ENCODE measurements at places on chromosomes 12 and 14.
A peak's percentile ranks its signal among the peaks of the same experiment; 100 is the strongest.

- DNase-seq = peak; percentile 58
These were observed 513.0 kb downstream of the TMEM121 start for GRCh38 chr14:106039400-106039799.

GRCh38 chr12:122888232-122888752, 7.6 kb downstream of the VPS37B start:
- DNase-seq = peak; percentile 54

GRCh38 chr14:78316052-78316451, 145.9 kb downstream of the NRXN3 start:
- no peak for DNase-seq

DNA sequence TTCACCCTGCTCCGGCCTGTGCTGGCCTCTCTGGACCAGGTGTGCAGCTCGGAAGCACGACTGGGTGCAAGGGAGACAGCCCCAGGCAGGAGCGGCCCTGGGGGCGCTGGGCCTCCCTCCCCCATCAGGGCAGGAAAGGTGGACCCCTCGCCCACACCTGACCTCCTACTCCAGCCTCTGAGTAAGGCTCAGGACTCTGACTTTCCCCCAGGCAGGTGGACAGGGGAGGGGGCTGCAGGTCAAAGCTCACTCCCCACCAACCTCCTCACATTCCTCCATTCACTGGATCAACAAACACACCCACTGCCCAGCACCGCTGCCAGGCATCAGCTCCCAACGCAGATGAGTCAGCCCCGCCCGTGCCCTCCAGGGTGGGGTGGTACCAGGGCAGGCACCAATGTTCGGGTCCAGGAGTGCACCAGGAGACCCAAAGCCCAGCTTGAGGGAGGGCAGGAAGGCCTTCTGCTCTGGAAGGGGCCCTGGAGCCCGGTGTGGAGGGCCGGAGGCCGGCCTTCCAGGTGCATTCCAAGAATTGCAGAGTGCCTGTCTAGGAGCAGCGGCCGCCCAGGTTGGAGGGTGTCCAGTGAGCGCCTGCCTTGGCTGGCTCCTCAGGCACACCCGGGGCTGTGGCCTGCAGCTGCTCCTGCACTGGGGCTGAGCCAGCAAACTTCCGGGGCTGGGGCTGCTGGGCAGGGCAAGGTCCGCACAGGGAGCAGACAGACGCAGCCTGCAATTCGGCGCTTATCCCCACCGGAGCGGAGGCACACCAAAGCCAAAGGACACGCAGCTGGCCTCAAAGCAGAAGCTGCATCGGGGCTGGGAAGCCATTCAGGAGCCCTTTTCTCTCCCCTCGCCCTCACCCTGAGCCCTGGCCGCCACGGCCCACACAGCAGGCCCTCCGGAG, 1.6 kb upstream of the INF2 start:
- no peak for DNase-seq

- peak; percentile 66 for DNase-seq
These were observed 396.7 kb upstream of the OR4E1 start for GRCh38 chr14:22070119-22070982.

GRCh38 chr14:59904184-59904583, 15.8 kb upstream of the LRRC9 start:
- no peak for DNase-seq

DNA sequence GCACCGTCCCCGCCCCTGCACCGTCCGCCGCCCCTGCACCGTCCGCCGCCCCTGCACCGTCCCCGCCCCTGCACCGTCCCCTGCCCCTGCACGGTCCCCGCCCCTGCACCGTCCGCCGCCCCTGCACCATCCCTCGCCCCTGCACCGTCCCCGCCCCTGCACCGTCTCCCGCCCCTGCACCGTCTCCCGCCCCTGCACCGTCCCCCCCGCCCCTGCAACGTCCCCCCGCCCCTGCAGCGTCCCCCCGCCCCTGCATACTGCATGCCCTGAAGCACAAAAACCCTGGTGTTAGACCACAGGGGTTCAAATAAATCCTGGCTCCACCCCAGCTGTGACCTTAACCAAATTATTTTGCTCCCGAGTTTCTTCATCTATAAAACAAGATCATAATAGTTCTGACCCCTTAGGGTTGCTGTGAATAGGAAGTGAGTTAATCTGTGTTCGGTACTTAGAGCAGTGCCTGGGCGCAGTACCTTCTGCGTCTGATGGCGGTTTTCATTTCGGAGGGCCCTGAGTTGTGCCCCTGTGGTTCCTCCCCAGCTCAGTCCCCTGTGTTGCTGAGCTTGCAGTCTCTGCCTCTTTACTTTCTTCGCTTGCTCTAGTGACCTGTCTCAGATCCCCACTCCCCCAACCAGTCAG, 38.1 kb downstream of the ESRRB start:
- no peak for DNase-seq

DNA sequence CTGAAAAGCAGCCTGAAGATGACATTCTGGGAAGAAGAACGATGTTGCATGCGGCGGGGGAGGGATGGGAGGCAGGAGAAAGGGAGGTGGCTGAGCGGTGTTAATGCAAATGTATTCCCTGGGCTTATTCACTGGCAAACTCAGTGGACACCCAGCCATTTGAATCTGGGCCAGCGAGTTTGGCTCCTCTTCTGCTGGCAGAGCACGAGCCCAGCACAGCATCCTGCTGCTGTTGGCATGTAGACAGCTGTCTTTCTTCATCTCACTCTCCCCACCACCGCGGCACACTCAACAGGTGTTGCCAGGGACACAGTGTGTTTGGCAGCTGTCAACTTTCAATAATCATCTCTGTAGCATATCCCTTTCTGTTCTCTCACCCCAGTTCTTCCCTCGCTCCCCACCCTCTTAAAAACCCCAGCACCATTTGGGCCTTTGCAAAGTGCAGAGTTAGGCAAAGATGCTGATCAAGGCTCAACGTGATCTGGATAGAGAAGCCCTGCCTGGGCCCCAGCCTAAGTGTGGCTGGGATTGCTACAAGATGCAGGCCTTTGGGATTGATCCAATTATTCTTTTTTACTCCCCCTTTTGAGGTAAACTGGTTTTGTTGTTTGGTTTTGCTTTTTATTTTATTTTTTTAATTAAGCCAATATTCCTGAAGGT, 131.9 kb downstream of the EXOC5 start:
- no peak for DNase-seq

GRCh38 chr12:28132398-28132797, 57.9 kb upstream of the CCDC91 start:
- DNase-seq = no peak

GRCh38 chr12:119802472-119802871, 74.6 kb downstream of the CIT start:
- DNase-seq = no peak

GRCh38 chr12:114852976-114853529, 169.1 kb upstream of the TBX3 start:
- no peak for DNase-seq

GRCh38 chr14:71730471-71730870, 201.8 kb upstream of the RGS6 start:
- DNase-seq = no peak

- DNase-seq = no peak
These were observed 424.2 kb upstream of the DCN start for GRCh38 chr12:91606662-91607377.

DNA sequence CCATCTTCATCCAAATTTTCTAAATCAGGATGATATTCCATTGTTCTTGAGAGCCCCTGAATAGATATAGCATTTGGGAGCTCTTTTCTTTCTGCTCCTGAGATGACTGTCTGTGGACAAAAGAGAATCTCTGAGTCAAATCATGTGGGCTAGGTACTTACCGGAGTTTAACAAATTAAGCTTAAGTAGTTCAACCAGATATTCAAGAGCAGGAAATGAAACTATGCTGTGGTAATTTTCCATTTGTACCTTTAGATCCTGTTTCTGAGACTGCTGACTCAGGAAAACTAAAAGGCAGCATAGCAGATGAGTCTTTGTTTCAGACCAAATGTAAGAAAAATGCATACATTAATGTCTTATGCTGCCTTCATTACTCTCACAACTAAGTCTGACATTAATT, at the start of gene CLEC7A:
CLEC7A (minus strand) TSS at position 158 of the 400 bp plus-strand sequence; CDS start at position 41, 117 bp downstream.
- peak; percentile 3 for DNase-seq

DNA sequence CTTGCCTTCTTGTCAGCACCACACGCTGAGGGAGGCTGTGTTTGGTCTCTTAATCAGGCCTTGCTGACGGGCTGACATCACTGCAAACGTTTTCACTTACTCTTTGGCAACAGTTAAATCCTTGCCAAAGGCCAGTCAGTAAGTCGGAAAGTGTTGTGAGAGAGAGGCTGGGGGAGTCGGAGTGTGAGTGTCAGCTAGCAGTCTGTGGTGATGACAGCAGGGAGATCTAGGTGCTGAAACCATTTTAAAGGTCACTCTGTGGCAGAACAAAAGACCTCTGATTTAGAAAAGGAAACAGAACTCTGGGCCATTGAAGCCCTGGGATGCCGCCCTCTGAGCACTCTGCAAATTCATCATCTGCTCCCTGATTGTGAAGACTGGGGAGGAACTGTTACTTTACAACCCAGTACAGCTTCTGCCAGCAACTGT, 143.5 kb downstream of the PAX9 start:
- DNase-seq = no peak

DNA sequence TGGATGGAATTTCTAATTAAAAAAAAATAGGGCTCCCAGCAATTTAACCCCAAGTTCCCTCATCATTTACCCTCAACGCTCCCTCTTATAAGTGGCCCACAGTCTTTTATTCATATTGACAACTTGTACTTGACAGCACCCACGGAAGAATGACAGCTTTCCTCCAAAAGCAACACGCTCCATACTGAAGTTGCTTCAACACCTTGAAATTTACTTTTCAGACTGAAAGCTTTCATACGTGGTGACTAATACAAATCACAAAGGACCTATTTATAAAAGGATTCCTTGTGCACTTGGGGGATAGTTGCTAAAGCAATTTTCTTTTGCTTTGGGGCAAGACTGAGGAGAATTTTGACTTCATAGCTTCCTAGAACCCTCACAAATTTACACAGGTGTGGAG, 1629.4 kb upstream of the SEL1L start:
- DNase-seq = no peak

DNA sequence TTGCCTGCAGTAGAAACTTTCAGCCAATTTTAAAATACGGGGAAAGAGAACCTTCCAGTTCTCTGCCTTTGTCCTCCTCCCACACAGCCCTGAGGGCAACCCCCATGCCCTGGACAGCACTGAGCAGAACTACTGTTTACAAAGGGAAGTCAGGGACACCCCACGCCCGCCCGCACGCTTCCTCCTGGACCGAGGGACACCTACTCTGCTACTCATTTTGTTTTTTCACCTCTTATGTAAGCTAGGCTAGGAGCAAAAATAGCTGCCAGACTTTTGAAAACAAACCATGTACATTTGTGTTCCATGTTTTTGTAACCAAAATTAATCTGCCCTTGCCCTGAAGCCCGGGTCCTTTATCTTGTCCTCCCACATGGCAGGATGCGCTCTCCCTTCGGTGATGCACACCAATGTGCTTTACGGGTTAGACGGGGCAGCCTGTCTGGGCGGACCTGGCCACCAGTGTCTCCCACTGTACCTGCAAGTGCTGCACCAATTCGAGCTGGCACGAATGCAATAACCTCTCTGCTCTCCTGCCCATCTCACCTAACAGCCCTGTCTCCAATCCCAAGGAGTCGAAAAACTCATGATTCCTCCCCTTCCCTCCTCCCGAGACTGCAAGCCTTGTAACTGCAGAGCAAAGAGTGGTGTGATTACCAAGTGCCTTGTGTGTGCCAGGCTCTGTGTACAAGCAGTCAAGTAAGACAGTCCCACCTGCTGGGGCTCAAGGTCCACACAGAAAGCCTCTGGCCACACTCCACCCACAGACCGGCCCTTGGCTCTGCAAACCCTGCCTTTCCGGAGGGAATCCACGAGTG, 85.2 kb downstream of the CCDC88C start:
- no peak for DNase-seq

DNA sequence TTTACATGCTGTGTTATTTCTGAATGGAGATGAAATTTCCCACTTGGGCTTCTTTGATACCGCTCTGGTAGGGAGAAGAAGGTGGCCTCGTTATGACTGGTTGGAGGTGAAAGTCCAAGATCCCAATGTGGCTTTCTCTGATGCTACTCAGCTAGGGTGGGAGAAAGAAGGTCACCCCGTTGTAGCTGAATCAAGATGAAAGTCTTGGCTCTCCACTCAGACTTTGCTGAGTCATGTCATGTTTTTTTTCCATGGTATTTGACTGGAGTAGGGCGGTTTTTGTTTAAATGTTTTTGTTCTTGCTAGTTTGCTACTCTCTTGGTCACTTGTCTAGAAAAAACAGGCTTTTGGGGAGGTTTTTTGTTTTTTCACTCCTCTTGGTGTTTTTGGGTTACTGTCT, 2.4 kb upstream of the PDE6H start:
- no peak for DNase-seq

GRCh38 chr14:32706721-32707519, 231.8 kb upstream of the NPAS3 start:
- DNase-seq = no peak

DNA sequence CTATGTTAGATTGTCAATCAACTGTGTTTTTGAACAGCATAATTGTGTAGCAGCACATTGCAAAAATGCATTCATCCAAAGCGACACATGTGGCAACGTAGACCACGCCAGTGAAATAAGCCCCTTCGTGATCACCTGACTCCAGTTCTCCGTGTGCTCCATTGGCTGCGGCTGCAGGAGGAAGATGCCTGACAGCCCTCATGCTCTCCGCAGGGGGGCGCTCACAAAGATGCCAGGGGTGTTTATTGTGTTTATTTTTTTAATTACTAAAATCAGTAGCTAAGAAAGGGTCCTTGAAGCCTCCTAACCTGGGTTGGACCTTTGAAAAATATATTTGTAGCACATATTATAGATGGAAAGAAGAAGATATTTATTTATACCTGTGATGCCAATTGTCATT, 116.3 kb downstream of the SLC15A4 start:
- no peak for DNase-seq
